ENCODE measurements at places on chromosomes 3 and 15. TPM values are rescaled to one million over a fixed set of nuclear protein-coding genes. Genes with fewer than 3 reads are reported as not detected.

CAMKV gene
- not detected for total RNA-seq

- H3K27me3 ChIP-seq: no peaks in the 10 kb centered on the region
- no peaks in the 10 kb centered on the region for H3K4me1 ChIP-seq
- H3K27ac ChIP-seq: no peak overlapping the region
Observed at GRCh38 chr3:173660645-173661299, 263.2 kb downstream of the NLGN1 start.

GRCh38 chr3:37502621-37503020 is 328.2 kb upstream of the LRRFIP2 start:
- no peaks in the 10 kb centered on the region for H3K36me3 ChIP-seq
- DNase-seq: no peak
- no peaks in the 10 kb centered on the region for H3K4me1 ChIP-seq
- H3K4me3 ChIP-seq: no peak overlapping the region
- no peak overlapping the region for H3K27ac ChIP-seq
- H3K27me3 ChIP-seq: peaks cover 73% of the 10 kb centered on the region

CIB2 gene
- total RNA-seq: 5.8 TPM

- no peaks in the 10 kb centered on the region for H3K36me3 ChIP-seq
- no peak for DNase-seq
- no peak overlapping the region for H3K4me3 ChIP-seq
- no peaks in the 10 kb centered on the region for H3K4me1 ChIP-seq
- no peak overlapping the region for H3K27ac ChIP-seq
Observed at GRCh38 chr3:3771567-3771966, 27.7 kb upstream of the LRRN1 start.

FOXB1 gene
- 2.2 TPM for total RNA-seq

TTLL13 gene
- total RNA-seq: 0.96 TPM

- peaks cover 18% of the 10 kb centered on the region for H3K27me3 ChIP-seq
- H3K36me3 ChIP-seq: no peaks in the 10 kb centered on the region
- H3K4me3 ChIP-seq: no peak overlapping the region
- no peaks in the 10 kb centered on the region for H3K4me1 ChIP-seq
- H3K27ac ChIP-seq: no peak overlapping the region
Observed at GRCh38 chr3:73228959-73229358, 167.5 kb downstream of the EBLN2 start.

- H3K4me3 ChIP-seq: no peak overlapping the region
- H3K36me3 ChIP-seq: peaks cover 13% of the 10 kb centered on the region
- no peaks in the 10 kb centered on the region for H3K27me3 ChIP-seq
- no peak overlapping the region for H3K27ac ChIP-seq
- no peak for DNase-seq
Observed at GRCh38 chr15:72487070-72487797, 13.1 kb downstream of the ARIH1 start.

DNA sequence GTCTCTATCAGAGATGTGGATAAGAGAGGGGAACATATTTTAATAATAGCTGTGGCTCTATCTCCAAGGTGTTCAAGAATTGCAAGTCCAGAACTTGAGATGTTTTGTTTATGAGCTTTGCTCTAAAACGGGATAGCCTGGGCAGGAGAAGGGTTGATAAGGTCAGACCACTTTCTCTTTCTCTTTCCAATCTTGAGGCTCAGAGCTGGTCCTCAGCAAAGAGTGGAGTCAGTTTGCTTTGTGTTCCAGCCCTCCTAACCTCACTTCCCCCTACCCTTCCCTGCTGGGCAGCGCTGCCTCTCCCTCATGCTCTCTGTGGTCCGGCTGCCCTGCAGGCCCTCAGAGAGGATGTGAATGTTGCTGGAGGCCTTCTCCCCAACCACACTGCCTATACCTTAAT is 13.8 kb downstream of the KLHL6 start:
- no peak for DNase-seq
- no peaks in the 10 kb centered on the region for H3K36me3 ChIP-seq
- H3K27ac ChIP-seq: no peak overlapping the region
- H3K27me3 ChIP-seq: no peaks in the 10 kb centered on the region
- H3K4me1 ChIP-seq: no peaks in the 10 kb centered on the region

GRCh38 chr3:184562878-184563560 is 1.4 kb downstream of the EPHB3 start:
- H3K4me1 ChIP-seq: peaks cover 62% of the 10 kb centered on the region
- H3K36me3 ChIP-seq: no peaks in the 10 kb centered on the region
- H3K27me3 ChIP-seq: peaks cover 12% of the 10 kb centered on the region
- H3K4me3 ChIP-seq: no peak overlapping the region

DNA sequence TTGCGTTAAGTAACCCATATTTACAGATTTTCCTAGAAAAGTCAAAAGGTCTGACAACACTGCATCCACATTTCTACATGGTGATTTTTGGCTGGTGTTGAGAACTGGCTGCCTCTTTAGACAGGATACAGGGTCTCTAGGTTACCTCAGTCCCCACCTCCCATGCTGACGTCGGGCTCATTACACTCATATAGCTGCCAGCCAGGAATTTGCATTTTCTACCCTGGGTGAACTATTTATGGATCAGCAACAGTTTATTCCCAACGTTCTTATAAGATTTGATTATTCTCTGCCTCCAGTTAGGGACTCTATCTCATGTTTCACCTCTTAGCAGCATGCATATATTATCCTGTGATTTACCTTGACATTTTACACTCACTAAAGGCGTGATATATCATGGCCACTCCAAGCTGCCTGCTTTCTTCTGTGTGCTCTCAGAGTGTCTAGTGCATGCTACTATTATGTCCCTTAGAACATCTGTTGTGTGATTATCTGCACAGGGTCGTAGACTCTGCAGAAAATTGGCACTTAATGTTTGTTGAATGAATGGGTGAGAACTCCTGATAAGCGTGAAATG is 49.0 kb downstream of the CLDN11 start:
- H3K27ac ChIP-seq: no peak overlapping the region
- no peaks in the 10 kb centered on the region for H3K27me3 ChIP-seq
- H3K36me3 ChIP-seq: no peaks in the 10 kb centered on the region
- no peak overlapping the region for H3K4me3 ChIP-seq

DNA sequence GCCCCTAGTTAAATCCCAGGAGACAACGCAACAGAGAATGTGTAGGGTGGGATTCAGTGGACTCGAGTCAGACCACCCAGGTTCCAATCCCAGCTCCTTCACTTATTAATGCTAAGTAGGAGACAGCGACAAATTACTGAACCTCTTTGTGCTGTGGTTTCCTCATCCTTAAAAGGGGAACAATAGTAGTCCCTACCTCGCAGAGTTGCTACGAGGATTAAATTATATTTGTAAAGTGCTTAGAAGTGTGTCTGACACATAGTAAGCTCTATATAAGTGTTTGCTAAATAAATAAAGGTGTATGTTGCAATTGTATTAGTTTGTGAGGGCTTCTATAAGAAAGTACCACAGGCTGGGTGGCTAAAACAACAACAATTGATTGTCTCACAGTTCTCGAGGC is 58.0 kb upstream of the PPARG start:
- H3K27ac ChIP-seq: no peak overlapping the region
- H3K4me1 ChIP-seq: peaks cover 32% of the 10 kb centered on the region
- no peak overlapping the region for H3K4me3 ChIP-seq
- no peak for DNase-seq
- no peaks in the 10 kb centered on the region for H3K36me3 ChIP-seq

- H3K27me3 ChIP-seq: no peaks in the 10 kb centered on the region
- H3K36me3 ChIP-seq: no peaks in the 10 kb centered on the region
- DNase-seq: no peak
- H3K4me3 ChIP-seq: no peak overlapping the region
- no peaks in the 10 kb centered on the region for H3K4me1 ChIP-seq
- no peak overlapping the region for H3K27ac ChIP-seq
Observed at GRCh38 chr15:88511161-88511560, 35.3 kb downstream of the DET1 start.
